ENCODE measurements at places on chromosomes 2 and 18.

DNA sequence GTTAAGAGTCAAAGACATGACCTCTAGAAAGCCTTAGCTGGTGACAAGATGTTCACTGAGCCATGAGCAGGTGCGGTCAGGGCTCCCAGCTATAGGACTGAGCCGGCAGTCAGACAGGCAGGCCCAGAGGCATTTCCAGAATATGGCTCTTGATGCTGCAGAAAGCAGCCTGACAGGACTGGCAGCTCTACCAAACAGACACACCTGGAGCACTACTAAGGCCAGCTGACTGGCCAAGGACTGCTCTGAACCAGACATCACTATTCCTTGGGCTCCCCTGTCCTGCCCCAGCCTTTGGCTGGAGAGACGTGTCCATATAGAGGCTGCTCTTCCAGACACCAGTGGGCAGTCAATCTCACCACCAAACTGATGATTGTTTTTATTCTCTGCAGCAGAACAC lies 98.8 kb downstream of the RIF1 start:
- DNase-seq: no peak

DNA sequence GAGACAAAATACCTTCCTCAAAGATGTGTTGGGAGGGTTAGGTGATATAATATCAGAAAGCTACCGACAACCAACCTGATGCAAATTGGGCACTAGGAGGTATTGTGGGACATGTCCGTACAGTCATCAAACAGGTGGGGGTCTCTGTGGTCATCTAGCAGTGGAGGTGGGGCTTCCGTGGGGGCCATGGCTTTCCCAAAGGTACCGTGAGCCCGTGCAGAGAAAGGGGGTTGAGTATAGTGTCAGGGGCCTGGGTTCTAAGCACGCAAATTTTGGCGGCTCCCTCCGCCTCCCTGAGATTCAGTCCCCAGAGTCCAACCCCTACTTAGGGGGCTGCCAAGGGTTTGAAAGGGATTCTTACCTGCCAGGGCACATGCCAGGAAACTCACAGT lies 32.6 kb downstream of the HJURP start:
- DNase-seq: no peak

GRCh38 chr18:59842947-59843346 lies 56.8 kb upstream of the PMAIP1 start:
- DNase-seq: no peak

- no peak for DNase-seq
Observed at GRCh38 chr2:175318542-175318941, 137.0 kb upstream of the ATP5MC3 start.

DNA sequence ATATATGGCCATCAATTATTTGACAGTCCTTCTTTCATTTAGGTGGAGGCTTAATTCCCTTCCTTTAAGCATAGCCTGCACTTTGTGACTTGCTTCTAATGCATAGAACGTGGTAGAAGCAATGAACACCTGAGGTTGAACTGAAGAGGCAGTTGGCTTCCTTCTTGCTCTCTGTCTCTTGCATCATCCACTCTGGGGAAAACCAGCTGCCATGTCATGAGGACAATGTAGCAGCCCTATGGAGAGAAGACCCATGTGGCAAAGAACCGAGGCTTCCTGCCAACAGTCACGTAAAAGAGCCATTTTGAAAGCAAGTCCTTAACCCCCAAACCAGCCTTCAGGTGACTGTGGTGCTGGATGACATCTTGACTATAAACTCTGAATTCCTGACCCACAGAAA lies 46.8 kb downstream of the ATOH8 start:
- DNase-seq: no peak

- no peak for DNase-seq
Observed at GRCh38 chr2:128803222-128803621, 484.6 kb upstream of the HS6ST1 start.

DNA sequence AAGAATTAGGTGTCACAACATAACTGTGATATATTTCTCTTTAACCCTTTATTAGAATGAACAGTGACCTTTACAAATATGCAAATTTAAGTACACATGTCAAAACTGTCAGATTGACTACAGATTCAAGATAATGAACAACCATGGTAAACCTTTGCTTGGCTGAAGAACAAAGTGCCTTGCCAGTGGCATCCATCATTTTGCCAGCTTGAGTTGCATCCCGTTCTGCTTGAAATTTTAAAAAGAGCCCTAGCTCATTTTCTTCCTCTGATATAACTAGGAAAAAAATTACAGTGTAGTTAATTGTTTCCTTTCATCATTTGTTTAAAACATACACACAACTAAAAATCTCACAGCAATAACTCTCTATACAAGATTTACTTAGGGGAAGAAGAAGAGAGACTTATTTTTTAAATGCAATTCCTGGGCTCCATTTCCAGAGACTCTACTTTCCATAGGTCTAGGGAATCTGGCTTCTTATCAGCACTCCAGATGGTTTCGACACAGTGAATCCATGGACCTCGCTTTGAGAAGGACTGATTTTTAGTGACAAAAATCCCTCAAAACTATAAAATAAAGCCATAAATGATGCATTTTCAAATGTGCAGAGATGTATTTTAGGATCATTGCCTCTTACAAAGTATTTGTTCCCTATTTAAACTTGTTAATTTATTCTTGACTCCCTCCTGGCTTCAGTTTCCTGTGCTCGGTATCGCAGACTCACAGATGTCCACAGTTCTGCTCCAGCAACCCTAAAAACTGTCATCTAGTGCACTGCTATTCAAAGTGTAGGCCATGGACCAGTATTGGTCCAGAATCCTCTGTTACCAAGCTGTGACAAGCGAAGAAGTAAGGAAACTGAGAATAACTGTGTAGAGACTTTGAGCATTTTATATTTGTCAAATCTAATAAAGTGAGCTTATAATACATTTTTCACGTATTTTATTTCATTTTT lies 50.1 kb downstream of the ICA1L start:
- no peak for DNase-seq

DNA sequence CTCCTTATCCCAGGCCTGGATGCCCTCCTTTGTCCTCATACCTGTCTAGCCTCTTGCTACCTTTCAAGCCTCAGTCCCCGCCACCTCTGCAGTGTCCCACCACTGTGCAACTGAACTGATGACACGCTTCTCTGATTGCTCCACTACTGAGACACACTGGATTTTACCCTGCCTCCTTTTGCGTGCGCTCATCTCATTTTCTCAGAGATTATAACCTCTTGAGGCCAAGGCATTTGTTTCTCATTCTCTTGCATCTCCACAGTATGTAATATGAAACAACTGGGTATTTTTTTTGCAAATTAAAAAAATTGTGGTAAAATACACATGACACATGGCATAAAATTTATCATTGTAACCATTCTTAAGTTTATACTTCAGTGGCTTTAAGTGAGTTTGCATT lies 95.4 kb downstream of the PRKCE start:
- no peak for DNase-seq

DNA sequence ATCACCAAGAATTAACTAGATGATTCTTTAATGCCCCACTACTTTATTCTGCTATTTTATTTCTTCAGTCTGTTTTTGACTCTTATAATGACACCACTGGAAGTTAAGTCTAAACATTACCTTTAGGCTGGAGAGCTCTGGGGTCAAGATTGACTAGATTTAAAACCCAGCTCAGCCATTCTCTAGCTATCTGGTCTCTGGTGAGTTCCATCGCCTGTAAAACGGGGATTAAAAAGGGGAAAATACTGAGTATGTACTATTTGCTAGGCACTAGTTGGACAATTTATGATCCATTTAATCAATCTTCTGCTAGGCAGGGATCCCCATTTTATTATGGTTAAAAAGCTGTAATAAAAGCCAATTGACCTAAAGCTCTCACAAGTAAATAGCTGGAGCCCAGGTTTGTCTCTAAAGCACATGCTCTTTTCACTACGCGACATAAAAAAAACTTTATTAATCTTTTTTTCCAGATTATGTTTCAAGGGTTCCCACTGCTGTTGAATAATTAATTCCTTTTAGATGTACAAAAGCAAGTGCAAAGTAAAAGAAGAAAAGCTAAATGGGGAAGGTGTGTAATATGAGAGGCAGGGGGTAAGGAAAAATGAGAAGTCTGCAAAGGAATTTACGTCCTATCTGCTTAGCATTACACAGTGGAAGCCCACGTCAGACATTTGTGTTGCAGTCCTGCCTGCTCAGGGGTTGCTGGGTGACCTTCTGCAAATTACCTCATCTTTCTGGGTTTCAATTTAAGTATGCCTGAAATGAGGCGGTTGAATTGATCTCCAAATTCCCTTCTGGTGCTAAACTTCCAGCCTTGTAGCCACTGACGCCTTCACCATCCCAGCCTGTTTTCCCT lies 918 bp upstream of the NABP1 start:
- no peak for DNase-seq

GRCh38 chr18:66599190-66599589 lies 4.7 kb downstream of the CDH19 start:
- DNase-seq: no peak

GRCh38 chr2:42171396-42171980 lies 2.3 kb downstream of the EML4 start:
- no peak for DNase-seq

- DNase-seq: no peak
Observed at GRCh38 chr18:61201511-61201910, 131.7 kb upstream of the CDH20 start.

GRCh38 chr2:30747206-30747605 lies 60.0 kb downstream of the CAPN13 start:
- DNase-seq: no peak

DNA sequence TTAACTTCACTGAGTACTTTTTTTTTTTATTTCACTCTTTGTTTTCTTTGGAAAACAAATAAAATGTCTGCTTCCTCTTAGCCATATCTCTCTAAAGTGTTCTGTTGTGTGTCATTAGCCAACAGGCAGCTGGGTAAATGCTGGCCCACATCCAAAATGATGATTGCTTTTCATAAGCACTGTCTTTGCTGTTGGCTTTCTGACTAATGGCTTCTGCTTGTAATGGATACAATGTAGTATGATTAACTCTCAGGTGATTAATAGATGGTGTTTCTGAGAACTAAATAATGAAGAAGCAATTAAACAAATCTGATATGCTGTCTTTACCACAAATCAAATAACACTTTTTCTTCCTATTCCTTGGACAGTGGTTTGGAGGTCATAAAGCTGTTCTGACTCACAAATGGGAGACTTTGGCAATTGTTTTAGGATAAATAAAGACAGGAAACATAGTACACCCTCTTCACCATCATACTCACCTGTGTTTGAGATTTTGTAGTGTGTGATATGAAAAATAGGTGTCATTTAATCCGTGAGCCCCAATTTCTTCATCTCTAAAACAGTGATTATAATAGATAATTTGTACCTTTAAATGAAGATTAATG lies 888.4 kb downstream of the TSN start:
- peak; percentile 90 for DNase-seq

GRCh38 chr2:215423234-215423633 lies 12.6 kb downstream of the FN1 start:
- DNase-seq: no peak

DNA sequence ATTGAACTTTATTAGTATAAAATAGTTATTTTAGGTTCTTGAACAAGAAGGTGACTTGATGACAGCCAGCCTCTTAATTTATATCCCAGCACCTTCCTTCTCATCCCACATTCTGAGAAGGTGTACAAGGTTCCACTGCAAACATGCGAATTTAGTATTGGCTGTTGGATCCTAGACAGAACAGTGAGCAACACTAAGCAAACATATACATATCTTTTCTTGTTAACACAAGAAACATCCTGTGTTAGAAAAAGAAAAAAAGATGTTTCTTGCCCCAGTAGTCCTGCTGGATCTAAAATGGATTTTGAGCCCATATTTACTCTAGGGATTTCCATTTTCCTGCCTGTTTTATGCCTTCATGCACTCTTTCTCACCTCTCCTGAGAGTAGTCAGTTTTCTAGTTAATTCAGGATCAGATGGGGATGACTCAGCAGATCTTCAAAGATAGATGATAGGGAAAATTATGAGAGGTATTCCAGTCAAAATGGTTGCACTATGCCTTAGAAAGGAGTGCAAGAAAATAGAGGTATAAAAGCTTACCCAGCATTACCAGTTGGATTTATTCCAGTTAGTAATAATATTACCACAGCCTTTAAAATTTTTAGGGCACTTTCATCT lies 336.5 kb downstream of the MEIS1 start:
- no peak for DNase-seq

DNA sequence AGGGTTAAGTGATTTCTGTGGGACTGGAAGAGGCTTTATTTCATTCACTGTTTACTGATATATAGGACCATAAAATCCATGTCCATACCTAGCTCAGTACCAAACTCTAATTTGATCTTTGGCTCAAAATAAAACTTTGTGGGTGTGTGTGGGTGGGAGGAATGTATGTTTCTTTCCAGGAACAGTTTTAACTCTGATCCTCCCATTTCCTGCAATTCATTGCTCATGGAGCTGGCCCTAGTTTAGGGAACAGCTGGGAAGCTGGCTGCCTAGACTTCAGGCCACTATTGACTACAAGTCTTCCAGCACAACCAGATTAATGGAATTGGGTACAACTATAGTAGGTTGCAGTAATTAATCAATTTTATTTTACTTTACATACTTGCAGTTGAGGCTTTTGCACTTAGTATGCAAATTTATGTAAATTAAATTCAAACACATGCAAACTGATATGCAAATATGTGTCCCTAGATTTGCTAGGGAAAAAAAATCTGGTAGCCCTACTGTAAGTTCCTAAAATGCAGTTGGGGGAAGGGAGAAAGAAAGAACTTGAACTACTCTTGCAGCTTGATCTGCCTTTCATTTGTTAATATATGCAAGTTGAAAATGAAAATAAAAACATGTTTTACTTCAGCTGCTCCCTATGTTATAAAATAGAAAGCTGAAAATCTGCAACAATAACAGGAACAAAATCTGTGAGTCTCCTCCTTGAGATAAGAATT lies 1070.3 kb upstream of the CELF4 start:
- DNase-seq: no peak

DNA sequence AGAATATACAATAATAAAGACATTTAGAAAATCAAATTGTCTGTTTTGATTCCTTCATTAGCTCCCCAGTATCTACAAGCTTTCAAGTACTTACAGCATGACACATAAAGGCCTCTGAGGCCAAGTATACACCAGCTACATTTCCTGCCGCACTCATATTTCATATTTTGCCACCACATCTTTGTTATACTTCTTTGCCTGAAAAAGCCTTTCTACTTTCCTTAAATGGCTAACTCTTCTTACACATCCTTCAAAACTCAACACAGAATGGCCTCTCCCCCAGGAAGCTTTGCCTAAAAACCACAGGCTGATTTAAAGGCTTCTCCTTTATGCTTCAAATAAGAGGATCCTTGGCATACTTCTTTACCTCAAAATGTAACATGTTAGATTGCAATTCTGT lies 4.5 kb downstream of the STK17B start:
- no peak for DNase-seq

DNA sequence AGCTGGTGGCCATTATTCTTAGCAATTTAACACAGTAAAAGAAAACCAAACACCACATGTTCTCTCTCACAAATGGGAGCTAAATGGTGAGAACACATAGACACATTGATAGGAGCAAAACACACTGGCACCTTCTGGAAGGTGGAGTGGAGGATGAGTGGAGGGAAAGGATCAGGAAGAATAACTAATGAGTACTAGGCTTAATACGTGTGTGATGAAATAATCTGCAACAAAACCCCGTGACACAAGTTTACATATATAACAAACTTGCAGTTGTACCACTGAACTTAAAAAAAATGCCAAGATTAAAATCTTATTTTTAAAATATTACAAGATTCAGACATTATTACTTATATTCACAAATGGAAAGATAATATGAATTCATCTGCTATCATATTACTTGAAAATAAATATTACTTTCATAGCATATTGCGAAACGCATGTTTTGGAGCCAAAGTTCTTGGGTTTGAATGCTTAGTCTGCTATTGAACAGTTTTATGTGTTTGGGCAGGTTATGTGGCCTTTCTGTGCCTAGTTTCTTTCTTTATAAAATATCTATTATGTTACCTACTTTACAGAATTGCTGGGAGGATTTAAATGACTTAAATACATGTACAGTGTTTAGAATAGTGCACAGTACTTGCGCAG lies 20.5 kb downstream of the ANKRD62 start:
- DNase-seq: no peak
